ENCODE measurements at places on chromosomes 12 and 14. TPM values are rescaled to one million over a fixed set of nuclear protein-coding genes. Genes with fewer than 3 reads are reported as not detected.

Gene KCNH3
- not detected for total RNA-seq

Gene SLC41A2
- 6.8 TPM for total RNA-seq

Gene TMPRSS12
- total RNA-seq, result not detected

Gene INHBE
- 0.90 TPM for total RNA-seq

Gene DUSP6
- total RNA-seq, result 70.1 TPM

Gene RIC8B
- total RNA-seq, result 16.7 TPM

Gene MRPS35
- total RNA-seq, result 27.4 TPM

Gene ZNF605
- total RNA-seq, result 11.4 TPM

Gene HSPB8
- total RNA-seq, result 12.9 TPM

Gene CLEC9A
- not detected for total RNA-seq

Gene CABP1
- 0.83 TPM for total RNA-seq

Gene EVL
- 7.2 TPM for total RNA-seq

Gene LHX5
- not detected for total RNA-seq

Gene PTPRO
- 0.18 TPM for total RNA-seq

Gene GARIN6
- not detected for total RNA-seq

Gene MYBPC1
- not detected for total RNA-seq

Gene LRRC10
- not detected for total RNA-seq

Gene TRPV4
- 1.1 TPM for total RNA-seq

Gene VWF
- under 0.01 TPM for total RNA-seq

Gene SLC8A3
- total RNA-seq, result under 0.01 TPM

Gene PLEK2
- total RNA-seq, result 2.5 TPM

Gene PRR13
- 31.4 TPM for total RNA-seq

Gene OLR1
- total RNA-seq, result 3.2 TPM

Gene RBP5
- not detected for total RNA-seq

Gene B3GNT4
- under 0.01 TPM for total RNA-seq

Gene IRAK3
- 0.72 TPM for total RNA-seq

Gene GNB3
- 0.72 TPM for total RNA-seq

Gene BLOC1S1
- total RNA-seq, result 158 TPM

Gene HOTAIR
- total RNA-seq, result not detected

Gene IL31
- not detected for total RNA-seq

Gene PLEKHD1
- total RNA-seq, result not detected

Gene ADAMTS20
- not detected for total RNA-seq

Gene CD9
- 48.8 TPM for total RNA-seq

Gene PSMC1
- 325 TPM for total RNA-seq

Gene HOXC10
- not detected for total RNA-seq

Gene CRIP1
- not detected for total RNA-seq

Gene PMEL
- total RNA-seq, result 1.7 TPM

Gene TPH2
- not detected for total RNA-seq

Gene CISTR
- total RNA-seq, result not detected

Gene LAG3
- total RNA-seq, result not detected

Gene NFYB
- total RNA-seq, result 22.2 TPM

Gene MYO1H
- total RNA-seq, result not detected

Gene CLBA1
- total RNA-seq, result 2.2 TPM
